ENCODE measurements at places on chromosomes 6 and 20.

- DNase-seq: no peak
Measured at GRCh38 chr6:104642871-104643270, 216.8 kb downstream of the HACE1 start.

DNA sequence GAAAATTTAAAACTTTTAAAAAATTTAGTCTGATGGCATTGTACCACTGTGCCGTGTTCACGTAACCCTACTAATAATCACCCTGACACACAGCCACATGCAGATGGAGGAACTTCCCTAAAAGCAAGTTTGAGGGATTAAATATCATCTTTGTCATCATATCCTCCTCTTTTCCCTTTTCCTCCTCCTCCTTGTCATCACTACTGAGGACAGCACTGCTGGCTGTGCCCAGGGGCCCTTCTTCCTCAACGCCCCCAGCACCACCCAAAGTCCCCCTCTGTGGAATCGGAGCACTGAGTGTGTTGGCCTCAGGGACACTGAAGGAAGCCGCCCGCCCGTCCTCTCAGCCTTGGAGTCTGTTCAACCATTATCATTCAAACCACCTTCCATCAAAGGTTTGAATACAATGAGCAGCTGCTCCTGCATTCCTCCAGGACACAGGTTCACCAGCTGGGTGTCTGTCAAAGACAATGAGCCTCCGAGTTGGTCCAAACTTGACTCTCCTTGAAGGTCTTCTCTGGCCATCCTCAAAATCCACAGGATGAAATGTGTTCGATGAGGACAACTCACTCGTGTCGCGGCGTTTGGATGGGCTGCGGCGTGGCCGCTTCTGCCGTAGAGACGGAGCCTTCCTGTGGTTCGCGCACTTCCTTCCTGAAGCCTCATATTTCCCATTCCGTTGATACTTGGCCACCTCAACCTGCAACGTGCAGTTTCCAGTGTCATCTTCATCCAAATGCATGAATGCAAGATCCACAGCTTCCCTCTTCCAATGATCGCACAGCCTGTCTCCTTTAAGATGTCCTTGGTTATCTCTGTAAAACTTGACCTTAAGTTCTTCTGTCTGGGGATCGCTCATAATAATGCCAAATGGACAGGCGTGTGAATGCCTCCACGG lies 23.3 kb downstream of the NQO2 start:
- DNase-seq: no peak

- DNase-seq: no peak
Measured at GRCh38 chr6:56593801-56594318, 48.8 kb downstream of the DST start.

DNA sequence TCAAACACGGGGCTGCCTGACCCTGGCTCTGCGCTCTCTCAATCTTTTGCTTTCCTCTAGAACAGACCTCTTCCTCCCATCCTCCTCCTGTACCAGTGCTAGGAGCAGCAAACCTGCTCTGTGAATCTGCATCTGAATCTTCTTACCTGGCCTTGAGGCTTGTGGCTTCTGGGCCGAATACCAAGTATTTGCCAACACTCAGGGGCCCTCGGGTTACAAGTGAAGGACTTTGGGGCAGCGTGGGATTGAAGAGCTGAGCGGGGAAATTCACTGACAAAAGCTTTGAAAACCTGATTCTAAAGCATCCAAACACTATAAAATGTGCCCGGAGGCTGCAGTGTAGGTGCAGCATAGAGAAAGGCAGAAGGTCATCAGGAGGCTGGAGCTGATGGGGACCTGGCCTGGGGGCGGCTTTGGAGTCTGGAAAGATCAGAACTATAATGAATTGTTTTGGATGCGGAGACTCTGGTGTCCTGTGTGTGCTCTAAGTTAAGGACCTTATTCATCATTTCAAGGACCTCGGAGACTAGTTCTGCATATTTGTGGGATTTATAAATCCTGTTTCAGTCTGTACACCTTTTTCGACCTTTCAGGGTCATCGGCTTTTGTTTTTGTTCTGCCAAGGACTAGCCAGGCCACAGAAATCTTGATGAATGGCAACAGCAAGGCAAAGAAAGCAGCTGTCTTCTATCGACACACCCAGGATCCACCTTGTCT lies 16.4 kb upstream of the IGF2R start:
- DNase-seq: no peak

DNA sequence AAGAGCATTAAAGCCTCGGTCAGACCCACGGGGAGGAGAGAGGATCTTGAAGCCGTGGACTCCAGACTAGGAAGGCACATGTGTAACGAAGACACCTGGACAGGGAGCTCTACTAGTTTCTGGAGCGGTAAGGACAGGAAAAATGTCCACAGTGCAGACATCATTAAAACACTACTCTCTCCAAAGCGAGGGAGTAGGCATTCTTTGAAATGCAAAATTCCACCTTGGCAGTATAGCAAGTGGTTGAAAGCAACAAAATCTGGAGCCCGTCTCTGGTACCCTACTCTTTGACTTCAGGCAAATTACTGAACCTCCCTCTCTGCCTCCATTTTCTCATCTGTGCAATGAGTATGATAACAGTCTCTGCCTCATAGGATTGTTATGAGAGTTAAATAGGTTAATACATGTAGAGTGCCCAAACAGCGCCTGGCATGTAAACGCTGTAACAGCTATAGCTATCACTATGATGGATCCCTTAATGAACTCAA lies 408 bp upstream of the CRIP3 start:
- no peak for DNase-seq

GRCh38 chr6:99810942-99811620 lies 182.9 kb downstream of the MCHR2 start:
- no peak for DNase-seq

GRCh38 chr6:56954403-56955170 lies at the start of gene BEND6:
Gene BEND6 (plus strand): TSS chr6:56955107. CDS start chr6:56981811, 26,704 bp downstream.
- no peak for DNase-seq

- DNase-seq: no peak
Measured at GRCh38 chr6:145290122-145290521, 445.2 kb downstream of the EPM2A start.

GRCh38 chr6:36592221-36592655 lies 1.9 kb upstream of the SRSF3 start:
- DNase-seq: no peak

DNA sequence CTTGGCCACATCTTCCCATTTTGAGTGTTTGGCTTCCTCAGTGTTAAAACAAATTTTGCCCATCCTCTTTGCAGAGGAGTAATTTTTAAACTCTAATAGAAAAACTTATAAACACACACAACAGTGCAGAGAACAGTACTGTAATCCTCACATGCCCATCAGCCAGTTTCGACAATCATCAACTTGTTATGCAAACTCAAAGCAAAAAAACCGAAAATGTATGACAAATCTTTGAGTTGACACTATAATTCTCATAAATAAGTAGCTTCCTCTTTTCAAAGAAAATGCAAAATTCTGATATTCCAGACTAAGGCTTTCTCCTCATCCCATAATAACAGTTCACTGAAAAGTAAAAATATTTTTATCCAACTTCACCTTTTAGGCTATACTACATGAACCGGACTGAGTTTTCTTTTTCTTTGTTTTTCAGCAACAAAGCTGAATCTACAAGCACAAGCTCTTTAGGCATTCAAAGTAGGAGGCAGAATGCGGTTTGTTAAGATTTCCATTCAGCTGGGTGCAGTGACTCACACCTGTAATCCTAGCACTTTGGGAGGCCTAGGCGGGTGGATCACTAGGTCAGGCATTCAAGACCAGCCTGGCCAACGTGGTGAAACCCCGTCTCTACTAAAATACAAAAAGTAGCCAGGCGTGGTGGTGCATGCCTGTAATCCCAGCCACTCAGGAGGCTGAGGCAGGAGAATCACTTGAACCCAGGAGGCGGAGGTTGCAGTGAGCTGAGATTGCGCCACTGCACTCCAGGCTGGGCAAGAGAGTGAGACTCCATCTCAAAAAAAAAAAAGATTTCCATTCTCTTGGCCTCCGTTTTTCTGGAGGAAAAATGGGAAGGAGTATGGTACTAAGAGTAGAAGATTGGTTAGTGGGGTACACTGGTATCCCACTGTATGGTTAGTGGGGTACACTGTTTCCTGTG lies 74.8 kb downstream of the GCNT2 start:
- DNase-seq: no peak

GRCh38 chr20:40882152-40882551 lies 146.5 kb upstream of the TOP1 start:
- no peak for DNase-seq

- no peak for DNase-seq
Measured at GRCh38 chr20:10362674-10363073, 71.3 kb downstream of the MKKS start.

DNA sequence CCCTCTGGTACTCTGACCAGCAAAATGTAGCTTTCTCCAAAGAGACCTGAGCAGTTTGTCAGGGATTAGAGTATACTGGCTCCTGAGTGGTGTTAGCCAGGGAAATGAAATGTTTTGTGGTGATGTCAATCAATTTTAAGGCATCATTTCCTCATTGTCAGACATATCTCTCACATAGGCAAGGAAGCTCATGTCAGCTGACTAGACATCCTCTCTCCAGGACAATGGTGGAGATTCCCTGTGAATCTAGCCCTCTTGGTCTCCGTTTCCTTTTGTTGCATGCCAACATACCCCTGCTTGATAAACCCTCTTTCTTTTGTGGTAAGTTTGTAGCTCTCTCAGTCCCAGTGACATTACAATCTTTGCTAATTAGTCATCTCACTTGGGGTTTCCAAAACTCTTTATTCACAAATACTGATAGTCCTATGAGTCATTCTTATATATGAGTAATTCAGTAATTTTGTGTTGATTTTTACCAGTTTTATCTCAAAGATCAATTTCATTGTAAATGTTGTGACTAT lies 135.6 kb upstream of the PTPRK start:
- DNase-seq: no peak

GRCh38 chr6:36130667-36131510 lies 576 bp downstream of the MAPK13 start:
- DNase-seq: no peak

GRCh38 chr20:50750145-50750671 lies 18.8 kb downstream of the PARD6B start:
- DNase-seq: no peak

DNA sequence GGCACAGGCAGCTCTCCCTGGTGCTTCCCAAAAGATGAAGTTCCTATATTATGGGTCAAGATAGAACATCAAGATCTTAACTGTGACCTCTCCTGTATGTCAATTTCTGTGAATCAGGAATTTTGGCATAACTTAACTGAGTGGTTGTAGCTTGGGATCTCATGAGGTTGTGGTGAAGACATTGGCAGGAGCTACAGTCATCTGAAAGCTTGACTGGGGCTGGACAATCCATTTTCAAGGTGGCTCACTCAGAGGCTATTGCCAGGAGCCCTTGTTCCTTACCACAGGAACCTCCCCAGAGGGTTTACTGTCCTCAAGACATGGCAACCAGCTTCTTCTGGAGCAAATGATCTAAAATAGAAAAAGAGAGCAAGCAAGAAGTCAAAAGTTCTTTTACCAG lies 252.2 kb downstream of the ADGB start:
- DNase-seq: no peak

DNA sequence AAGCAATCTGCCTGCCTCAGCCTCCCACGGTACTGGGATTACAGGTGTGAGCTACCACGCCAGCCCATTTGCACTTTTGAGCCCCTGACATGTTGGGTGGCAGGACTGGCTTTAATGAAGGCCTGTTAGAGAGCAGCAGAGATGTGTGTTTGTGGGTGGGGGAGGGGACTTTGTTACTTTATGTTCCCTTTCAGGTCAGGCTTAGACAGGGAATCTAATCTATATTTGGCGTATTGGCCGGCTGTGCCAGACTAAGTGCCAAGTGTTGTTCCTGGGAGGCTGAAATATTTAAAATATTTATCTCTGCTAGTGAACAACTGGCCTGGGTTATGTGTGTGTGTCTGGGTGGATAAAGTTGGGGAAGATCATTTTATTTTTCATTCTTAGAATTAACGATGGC lies 6.1 kb downstream of the GMPR start:
- DNase-seq: no peak

DNA sequence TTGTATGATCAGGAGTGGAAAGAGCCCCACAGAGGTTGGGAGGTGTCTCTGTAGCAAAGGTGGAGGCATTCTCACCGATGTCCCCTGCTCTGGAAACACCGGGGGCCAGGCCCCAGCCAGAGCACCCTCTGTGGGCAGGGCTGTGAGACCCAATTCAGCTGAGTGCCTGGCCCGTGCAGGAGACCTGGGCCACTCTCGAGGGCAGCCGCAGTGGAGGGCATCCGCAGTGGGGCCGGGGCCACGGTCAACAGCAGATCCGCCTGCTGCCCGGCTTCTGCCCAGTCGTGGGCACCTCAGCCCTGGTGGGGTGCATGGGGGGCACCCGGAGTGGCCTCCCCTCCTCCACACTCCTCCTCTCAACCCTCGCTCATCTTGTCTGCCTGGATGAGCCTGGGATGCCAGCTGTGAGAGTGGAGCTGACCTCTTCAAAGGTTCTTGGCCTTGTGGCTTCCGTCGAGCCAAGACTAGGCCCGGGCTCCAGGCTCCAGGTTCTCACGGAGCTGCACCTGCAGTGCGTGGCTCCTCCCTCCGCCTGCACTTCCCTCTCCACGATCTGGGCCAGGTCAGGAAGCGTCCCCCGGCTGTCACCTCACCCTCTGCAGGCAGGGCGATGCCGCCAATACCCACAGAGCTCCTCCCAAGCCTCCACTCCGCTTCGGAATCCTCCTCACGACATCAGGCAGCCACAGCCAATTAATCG lies 134.8 kb downstream of the TAF4 start:
- DNase-seq: no peak

GRCh38 chr6:83870649-83871048 lies 11.2 kb downstream of the CYB5R4 start:
- no peak for DNase-seq

DNA sequence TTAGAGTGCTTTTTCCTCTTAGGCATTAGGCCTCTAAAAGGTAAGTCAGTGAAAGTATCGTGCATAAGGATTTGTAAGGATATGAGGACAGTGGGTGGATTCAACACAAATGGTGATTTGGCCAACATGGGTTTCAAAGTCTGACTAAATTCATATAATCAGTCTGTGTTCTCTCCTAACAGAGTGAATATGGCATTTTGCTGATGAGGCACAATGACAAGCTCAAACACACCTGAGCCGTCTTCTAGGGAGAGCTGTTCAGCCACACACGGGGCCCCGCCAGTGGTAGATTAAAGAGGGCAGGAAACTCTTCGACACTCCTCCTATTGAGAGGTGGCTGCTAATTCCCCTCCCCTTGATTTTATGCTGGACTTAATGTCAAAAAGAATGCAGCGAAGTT lies 59.5 kb upstream of the PROKR2 start:
- DNase-seq: no peak

DNA sequence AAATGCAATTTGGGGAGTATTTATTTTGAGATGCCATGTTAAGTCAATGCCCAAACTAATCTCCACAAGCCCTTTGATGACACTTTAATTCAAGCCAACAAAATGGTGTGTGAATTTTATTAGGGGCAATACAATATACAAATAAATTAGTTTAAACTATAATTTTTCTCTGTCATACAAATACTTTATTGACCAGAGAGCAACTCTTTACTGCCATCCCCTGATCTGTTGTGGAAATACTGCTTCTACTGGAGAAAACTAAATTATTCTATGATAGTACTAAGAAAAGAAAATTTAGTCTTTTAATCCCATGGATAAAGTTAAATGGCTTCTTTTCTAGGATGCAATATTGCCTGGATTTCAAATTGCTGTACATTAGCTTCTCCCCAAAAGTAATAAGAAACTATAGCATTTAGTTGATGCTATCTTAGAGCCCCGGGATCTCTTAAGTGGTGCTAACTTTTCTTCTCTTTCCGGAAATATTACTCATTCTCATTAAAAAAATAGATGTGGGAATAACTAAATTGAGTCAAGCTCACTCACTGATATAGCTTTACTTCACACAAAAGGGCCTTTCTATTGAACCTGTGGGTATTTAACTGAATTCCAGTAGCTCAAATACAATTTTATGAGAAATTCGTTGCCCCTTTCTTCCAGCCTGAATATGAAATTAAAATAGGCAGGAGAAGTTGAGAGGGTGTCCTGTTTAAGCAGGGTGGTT lies 49.2 kb downstream of the SMPDL3A start:
- DNase-seq: no peak

GRCh38 chr6:55636406-55637102 lies 57.6 kb upstream of the HMGCLL1 start:
- no peak for DNase-seq
